Dorsolateral prefrontal cortex (tissue), 122 donors: ENCODE measurements at places on chromosomes 6 and 20.

DNA sequence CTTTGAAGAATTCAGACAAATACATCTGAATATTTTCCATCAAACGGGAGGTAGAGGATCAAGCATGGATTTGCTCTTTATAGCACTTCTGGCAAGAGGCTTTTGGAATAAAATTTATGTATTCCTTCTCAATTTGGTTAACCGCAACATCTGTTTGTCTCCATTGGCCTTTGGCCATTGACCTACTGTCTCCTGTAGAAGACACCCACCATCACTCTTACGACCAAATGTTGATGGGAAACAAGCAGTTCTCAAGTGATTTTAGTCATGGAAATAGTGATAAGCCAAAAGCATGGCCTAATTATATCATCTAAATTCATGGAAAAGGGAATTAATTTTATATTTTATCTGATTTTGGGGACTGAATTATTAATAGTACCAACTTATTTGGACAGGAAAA, 591.9 kb downstream of the CD109 start:
- DNase-seq: no peak

DNA sequence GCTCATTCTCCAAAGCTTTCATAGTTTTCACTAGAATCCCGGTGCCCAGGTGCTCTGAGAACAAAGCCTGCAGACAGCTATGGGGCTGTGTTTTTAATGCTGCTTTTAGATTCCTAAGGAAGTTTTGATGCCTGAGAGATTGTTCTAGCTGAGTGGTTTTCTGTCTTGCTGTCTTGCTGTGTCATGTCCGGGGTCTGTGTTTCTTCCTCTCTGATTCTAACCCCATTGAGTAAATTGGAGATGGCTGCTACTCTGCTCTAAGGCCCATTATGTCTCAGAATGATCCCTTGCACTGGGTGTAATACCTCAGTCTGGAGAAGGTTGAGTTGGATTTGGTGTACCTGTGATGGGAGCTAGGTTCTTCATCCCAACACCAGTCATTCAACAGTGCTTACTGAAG, 63.4 kb downstream of the ARID1B start:
- no peak for DNase-seq

- DNase-seq: no peak
Measured at GRCh38 chr20:59101961-59102360, 59.4 kb upstream of the PRELID3B start.

DNA sequence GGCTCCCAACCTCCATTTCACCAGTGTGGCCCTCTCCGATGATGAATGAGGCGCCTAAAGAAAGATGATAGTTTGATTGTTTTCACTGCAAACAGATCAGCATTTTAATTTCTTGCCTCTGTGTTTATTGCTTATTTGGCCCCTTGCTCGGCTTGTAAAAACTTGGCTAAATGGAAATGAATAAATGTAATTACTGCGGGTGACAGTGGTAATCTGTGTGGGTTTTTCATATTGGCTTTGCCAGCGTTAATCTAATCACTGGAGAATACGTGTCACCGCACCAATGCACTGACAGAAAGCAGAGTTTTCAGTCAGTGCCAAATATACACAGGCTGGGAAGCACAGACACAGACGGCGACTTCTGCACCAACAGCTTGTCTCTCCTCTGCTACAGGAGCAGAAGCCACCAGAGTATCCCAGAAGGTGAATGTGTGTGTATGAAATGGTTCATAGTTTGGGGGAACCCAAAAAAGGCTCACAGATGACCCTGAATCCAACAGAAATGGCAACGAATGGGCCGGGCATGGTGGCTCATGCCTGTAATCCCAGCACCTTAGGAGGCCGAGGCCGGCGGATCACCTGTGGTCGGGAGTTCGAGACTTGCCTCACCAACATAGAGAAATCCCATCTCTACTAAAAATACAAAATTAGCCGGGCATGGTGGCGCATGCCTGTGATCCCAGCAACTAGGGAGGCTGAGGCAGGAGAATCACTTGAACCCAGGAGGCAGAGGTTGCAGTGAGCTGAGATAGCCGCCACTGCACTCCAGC, 534.0 kb downstream of the PKHD1 start:
- no peak for DNase-seq

DNA sequence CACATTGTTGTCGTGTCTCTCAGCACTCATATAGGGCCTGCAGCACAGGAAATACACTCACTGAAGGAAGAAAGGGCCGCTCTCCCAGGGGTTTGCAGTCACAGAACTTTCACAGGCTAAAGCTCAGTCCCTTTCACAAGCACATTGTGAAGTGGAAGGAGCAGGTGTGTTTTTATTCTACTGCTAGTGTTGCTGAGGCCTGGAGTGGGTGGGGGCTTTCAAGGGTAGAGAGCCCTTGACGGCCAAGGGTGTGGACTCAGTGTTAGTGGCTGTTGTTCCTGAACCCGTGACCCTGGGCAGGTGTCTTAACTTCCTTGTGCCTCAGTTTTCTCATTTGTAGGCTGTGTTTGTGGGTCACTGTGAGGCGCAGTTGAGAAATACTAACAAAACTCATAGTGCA, 66.2 kb upstream of the SLC22A1 start:
- DNase-seq: no peak

DNA sequence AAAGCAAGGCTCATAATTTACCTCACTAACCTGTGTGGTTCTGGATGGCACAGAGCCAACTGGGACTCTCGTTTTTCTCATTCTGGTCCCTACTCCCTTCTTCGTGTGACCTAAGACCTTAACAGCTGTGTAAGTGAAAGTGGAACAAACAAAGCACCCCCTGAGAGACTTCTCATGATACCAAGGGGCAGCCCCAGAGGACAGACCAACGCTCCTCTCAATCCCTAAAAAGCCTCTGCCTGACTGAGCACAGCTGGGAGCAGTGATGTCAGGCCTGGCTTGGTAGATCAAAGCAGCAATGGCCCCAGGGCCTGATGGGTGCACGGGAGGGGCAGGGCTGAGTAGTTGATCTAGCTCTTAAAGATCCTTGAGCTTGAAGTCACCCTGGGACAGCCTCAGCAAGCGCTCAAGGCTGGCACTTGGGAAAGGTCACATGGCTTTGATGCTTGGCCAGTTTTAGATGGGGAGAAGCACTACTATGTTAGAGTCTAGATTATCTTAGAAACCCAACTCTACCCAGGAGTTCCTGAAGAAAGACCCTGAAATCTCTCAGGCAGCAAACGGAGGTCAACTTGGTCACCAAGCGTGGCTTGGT, 16.2 kb upstream of the TGM2 start:
- DNase-seq: no peak

DNA sequence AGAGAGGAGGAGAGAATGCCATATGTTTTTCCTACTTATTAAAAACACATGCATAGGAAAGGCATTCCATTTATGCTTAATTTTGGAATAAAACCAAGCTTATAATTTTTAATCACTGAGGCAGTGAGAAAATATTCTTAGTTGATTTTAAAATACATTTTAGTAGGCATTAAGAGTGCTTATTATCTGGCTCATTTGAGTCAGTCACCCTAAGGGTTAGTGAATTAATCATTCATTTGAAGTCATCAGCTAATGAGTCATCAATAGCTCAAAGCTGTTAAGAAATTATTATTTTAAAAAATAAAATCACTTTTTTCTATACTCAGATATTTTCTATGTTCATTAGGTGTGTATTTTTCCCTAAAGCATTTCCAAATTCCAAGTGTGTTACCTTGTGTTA, 81.6 kb downstream of the TMEM200A start:
- DNase-seq: no peak

GRCh38 chr6:25968769-25969168, 6.2 kb downstream of the TRIM38 start:
- no peak for DNase-seq

DNA sequence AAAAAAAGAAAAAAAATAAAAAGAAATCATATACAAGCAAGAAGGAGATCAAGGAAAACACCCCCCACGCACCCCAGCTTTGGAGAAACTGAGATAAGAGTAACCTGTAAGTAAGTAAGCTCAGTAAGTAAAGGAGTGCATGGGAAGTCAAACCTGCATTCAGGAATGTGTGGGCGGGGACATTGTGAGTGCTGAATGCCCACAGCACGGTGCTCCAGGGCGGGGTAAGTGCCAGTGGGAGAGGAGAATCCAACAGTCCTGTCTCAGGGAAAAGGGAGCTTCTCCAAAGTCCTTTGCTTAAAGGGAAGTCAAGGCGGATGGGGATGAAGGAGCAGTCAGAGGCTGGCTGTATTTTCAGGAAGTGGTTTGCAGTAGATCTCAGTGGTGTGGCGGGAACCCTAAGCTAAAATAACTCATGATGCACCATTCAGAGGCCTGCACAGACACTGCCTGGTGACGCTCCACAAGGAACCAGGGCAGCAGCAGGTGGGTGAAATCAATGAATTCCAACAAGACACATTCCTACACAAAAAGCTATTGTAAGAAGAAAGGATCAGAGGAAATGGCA, 368.0 kb downstream of the QKI start:
- DNase-seq: no peak

DNA sequence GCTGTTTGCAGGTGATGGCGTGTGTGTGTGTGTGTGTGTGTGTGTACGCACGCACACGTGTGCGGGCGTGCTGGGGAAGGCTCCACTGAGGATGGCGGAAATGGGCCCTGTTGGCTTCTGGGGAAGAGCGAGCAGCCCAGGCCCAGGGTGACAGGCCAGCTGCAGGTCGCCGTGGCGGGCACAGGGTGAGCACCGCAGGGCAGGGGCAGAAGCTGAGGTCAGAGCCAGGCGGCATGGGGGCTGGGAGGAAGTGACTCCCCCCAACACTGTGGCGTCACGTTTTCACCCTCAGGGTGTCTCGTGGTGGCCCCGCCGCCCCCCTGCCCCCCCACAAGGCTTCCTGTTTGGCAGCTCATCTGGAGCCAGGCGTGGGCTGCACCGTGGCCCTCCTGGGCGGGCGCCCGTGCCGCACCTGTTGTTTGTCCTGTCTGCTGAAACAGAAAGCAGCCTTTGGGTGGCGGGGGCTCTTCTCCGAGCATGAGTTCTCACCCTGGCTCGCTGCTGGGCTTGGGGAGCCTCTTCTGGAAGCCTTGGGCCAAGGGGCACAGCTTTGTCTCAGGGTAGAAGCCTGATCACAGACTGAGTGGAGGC, 7.1 kb downstream of the RBM38 start:
- no peak for DNase-seq

- DNase-seq: no peak
Measured at GRCh38 chr6:13411484-13411883, 75.9 kb downstream of the GFOD1 start.

DNA sequence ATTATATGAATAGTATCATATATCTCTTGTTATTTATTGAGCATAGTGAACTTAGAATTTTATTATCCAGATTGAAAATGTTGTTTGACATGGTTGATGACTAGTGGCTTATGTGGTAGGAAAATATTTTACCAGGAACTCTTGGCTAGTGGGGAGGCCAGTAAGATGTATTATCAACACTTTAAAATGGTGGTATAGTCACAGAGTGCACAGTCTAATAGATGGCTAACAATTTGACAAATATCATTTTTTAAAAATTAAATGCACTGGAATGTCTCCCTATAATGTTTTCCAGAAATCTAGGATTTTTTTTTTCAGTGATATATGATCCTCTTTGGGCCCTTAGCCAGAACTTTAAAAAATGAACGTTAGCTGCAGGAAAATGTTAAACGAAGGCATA, 26.9 kb upstream of the EYA4 start:
- DNase-seq: no peak

DNA sequence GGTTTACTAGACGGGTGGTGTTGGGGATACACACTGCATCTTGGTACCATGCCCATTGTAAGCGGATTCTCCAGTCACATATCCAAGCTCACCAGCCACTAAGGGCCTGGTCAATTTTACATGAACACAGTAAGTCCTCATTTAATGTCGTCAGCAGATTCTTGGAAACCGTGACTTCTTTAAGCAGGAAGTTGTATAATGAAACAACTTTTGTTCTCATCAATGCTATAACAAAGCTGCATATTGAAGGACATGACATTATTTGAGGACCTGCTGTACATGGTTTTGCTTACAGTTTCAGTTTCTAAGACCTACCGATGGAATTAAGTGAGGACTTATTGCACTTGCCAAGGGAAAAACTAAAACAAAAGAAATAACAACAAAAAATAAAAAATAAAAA, 295.6 kb downstream of the SYNE1 start:
- DNase-seq: no peak

DNA sequence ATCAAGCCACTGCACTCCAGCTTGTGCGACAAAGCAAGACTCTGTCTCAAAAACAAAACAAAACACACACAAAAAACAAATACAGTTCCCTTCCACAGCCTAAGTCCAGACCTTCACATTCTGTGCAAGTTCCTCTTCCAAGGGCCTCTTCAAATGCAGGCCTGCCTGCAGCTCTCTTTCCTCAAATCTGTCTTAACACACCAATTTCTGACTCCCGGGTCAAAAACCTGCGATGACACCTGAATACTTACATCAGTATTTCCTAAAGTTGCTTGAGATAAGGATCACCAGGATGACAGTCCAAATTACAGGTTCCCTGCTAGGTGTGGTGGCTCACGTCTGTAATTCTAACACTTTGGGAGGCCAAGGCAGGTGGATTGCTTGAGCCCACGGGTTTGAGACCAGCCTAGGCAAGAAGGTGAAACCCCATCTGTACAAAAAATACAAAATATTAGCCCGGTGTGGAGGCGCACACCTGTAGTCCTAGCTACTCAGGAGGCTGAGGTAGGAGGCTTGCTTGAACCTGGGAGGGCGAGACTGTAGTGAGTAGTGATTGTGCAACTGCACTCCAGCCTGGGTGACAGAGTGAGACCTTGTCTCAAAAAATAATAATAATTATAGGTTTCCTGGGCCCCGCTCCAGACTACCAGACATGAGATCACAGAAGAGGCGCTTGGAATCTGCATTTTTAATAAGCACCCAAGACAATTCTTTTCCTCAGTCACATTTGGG, 8.8 kb upstream of the PARD6B start:
- no peak for DNase-seq

DNA sequence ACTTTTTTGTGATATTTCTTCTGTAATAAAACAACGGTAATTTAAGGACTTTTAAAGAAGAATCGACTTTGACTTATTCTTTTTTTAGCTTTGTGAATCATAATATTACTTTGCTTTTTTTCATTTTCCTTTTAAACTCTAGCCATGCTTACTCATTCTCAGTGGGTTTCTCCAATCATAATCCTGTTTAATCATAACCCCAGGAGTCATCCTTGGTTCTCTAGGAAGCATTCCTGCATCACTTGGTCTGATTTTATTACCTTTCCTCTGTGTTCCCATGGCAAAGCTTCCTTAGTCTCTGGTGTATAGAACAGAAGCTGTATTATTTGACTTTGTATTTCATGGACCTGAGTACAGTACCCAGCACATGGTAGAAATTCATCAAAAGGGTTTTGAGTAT, 223.5 kb downstream of the CDKAL1 start:
- no peak for DNase-seq

- DNase-seq: no peak
Measured at GRCh38 chr20:50039706-50040431, 57.1 kb downstream of the SNAI1 start.

- DNase-seq: no peak
Measured at GRCh38 chr6:40983752-40984151, 55.3 kb downstream of the UNC5CL start.

DNA sequence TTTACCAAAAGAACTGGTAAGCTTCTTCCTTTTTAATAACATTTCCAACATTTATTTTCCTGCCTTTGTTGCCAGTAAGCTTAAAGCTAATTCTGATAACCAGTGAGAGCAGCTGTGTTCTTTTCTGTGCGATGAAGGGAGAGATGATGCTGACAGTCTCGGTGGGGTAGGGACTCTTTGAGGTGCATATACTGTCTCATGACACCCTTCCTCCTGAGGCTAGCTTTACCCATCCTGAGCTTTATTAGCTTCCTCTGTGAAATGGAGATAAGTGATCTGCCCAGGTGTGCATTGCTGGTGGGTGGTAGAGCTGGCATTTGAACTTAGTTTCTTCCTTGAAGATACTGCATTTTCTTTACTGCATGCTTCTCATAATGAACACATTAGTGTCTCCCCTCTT, 92.5 kb downstream of the LRRC1 start:
- no peak for DNase-seq
